ENCODE measurements at places on chromosomes 7 and 10. TPM values are rescaled to one million over a fixed set of nuclear protein-coding genes. Genes with fewer than 3 reads are reported as not detected.

- DNase-seq: no peak
Measured at GRCh38 chr10:30625080-30625479, 4.5 kb downstream of the LYZL2 start.

DNA sequence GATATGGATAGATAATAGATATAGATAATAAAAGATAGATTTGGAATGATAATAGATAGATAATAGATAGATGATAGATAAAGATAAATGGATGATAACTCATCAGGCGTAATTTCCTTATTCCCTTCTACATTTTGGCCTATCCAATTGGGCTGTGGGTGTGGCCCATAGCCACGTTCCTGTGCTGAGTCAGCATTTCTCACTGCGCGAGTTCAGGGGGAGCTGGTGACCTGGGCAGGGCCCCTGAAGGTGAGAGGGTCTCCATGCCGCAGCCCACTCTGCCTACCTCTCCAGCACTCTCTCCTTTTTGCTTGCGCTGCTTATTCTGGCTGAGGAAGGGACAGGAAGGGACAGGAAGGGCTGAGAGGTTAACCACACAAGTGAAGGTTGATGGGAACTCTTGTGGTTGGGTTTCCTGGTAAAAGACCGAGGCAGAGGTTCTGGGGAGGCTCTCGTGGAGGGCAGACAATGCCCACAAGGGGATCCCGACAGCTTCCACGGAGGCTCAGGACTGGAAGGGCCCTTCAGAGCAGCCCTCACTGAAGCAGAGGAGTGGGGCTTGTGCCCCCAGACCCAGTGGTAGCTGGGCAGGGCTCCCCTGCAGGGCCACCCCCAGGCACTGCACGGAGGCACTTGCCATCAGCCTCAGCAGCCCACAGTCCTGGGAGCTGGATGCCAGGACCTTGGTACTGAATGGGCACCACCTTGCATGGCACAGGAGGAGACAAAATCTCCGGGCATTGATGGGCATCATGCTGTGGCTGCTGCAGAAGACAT lies 247.3 kb upstream of the PITRM1 start:
- no peak for DNase-seq

DNA sequence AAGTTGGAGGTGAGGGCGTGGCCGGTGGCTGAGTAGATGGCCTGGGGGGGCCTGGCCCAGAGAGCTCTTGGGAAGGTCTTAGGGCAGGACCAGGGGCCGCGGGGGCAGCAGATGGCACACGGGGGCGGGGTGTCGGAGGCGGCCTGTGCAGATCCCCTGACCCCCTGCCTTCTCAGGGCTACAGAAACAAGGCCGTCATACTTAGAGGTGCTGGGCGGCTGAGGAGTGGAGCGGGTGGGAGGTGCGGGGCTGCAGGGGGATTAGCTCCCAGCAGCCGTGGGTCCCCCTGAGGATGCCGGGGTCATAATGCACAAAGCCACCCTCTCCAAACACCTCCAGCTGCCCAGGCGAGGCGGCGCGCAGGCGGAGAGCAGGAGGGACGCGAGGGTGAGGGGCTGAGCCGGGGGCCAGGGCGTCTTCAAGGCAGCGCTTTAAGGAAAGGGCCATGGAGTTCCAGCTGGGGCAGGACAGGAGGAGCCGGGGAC lies 40.4 kb upstream of the ZNF32 start:
- DNase-seq: no peak

DNA sequence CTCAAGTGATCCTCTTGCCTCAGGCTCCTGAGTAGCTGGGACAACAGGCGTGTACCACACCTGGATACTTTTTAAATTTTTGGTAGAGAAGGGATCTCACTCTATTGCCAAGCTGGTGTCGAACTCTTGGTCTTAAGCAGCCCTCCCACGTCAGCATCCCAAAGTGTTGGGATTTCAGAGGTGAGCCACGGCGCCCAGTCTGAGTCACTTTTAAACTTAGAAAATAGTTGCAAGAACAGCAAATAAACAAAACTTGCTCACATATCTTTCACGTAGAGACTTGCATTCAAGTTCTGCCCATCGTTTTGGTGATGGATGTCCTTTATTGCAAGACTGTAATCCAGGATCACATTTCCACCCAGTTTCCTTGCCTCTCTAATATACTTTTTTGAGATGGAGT lies 16.6 kb downstream of the GTF2I start:
- DNase-seq: no peak

DNA sequence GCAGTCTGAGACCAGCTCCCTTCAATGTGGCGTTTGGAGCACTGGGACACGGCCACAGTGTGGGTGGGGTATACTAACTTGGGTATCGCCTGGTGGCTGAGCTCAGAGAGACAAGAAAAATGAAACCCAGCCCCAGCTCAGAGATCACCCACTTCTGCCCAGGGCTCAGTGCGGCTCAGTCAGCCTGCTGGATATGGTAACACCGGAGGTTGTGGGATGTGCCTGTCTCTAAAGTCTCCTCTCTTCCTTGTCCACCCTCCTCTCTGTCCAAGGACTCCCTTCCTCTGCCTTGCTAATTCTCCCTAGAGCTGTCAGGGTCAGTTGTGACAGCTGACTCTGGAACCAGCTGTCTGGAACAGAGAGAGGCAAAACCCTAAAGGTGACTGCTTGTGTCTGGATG lies 149.1 kb downstream of the PTPN20 start:
- DNase-seq: no peak

- DNase-seq: no peak
Measured at GRCh38 chr10:24378126-24378920, 169.4 kb downstream of the KIAA1217 start.

GRCh38 chr7:83739527-83739926 lies 90.6 kb upstream of the SEMA3E start:
- DNase-seq: no peak

- DNase-seq: no peak
Measured at GRCh38 chr10:112202561-112203241, 19.1 kb upstream of the GPAM start.

GRCh38 chr7:35716038-35716803 lies 21.3 kb upstream of the HERPUD2 start:
- DNase-seq: no peak

DNA sequence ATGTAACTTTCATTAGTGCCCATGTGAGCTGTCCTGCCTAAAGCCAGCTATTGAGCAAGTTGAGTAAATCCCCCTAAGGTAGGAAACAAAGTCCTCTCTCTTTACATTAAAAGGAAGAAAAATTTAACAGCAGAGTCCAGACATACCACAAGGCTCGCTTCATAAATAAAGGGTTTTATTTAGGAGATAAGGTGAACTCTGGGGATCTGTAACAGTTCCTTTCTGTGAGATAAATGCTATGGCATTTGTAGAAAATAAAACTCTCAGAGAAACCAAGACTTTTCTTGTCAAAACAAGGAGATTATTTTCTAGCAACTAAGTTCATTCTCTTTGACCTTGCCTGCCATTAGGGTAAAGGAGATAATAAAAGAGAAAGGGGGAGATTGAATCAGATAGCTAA lies 32.3 kb upstream of the LYZL1 start:
- DNase-seq: no peak

GRCh38 chr7:71480791-71481190 lies 348.8 kb downstream of the GALNT17 start:
- no peak for DNase-seq

DNA sequence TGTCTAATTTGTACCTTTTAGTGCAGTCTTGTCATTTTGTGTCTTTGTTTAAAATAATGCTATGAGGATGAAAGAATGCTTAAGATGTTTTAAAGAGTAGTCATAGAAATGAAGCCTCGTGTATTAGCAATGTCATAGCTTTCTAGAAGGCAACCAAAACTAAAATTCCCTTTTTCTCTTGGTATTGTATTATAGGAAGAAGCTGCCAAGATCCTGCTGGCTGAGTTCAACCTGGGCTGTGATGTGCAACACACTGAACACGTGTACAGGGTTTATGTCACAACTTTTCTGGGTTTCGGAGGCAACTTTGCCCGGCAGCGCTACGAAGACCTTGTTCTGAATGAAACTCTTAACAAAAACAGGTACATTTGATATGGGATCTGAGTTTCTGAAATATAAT lies 36.2 kb downstream of the COX15 start:
- DNase-seq: no peak

DNA sequence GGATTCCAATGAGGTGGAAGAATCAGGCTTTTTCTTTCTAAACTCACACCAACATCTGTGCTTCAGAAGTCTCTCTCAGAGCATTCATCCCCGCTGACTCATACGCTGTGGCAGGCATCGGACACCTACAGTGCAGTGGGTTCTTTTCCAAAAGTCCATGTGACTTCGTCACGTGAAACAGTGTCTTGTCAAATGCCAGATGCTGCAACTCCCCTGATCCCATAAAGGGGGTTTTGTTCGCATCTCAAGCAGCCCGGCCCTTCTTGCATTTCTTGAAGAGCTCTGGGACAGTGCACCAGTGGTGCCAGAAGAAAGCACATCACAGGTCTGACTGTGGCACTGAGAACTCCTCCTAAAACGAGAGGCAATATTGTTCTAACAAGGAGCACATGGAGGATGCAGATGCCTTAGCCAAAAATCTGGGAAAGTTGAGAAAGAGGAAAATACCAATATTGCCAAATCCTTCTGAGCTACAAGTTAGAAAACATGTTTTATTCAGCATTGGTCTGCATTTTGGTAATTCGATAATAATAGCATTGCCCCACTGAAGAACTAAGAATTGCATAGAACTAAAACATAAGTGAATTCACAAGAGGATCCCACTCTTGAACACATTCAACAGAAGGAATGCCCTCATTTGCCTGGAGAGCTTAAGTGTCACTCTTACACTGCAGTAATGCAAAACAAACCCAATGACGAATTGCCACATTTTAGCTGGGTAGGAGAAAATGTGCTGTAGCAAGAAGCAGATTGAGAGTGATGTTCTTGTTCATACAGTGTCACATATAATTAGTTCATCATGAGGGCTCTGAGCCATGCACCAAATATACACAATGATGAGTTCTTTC lies 204.4 kb downstream of the CXCL12 start:
- no peak for DNase-seq

DNA sequence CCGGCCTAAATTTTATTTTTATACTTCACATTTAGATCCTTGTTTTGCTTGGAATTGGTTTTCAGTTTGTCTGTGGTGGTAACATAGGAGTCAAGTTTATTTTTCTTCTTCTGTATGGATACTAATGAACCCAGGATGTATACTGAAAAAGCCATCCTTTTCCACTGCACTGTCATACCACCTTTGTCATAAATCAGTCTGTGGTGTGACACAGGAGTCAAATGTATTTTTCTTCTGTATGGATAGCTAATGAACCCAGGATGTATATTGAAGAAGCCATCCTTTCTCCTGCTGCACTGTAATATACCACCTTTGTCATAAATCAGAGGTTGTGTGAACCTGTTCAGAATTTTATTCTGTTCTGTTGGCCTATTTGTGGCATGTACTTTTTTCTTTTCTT lies 21.4 kb downstream of the VPS26A start:
- no peak for DNase-seq

- DNase-seq: peak; percentile 6
Measured at GRCh38 chr10:88415533-88416130, 167.5 kb downstream of the RNLS start.

GRCh38 chr10:125144206-125144605 lies 16.2 kb downstream of the CTBP2 start:
- no peak for DNase-seq

GRCh38 chr10:25097669-25098411 lies 77.0 kb upstream of the GPR158 start:
- no peak for DNase-seq

DNA sequence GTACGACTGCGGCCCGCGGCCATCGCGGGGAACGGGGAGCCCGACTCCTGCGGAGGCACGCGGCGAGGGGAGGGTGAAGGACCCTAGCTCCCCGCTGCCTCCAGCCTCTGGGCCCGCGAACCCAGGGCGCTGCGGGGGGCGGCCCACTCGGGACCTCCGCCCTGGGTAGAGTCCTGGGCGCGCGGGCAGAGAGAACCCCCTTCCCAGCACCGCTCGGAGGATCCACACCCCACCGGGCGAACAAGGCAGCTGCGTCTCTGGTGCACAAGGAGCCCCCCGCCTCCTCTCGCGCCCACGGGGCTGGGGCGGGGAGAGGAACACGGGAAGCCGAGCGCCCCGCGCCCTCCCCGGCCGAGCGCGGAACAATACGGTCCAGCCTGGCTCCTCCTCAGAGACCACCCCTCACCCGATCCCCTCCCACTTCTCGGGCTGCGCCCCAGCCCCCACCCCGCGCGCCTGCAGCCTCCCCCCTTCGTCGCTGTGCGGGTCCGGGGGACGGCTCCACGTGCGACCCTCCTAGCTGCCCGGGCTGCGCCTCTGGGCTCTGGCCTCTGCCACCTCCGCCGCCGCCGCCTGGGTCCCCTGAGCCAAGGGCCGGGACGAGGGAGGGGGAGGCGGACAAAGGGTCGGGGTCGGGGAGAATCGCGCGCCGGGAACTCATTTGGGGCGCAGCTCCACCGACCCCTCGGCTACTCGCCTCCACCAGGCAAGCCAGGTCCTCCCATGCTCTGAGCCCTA lies at the start of gene WDR86:
Gene WDR86, minus strand, starts transcription at position 372 of the 738 bp plus-strand sequence. CDS start 449 bp downstream, outside the sequence.
- peak; percentile 94 for DNase-seq

PTPN20 gene
- total RNA-seq: not detected

- no peak for DNase-seq
Measured at GRCh38 chr10:118330295-118331076, 11.6 kb downstream of the FAM204A start.

DNA sequence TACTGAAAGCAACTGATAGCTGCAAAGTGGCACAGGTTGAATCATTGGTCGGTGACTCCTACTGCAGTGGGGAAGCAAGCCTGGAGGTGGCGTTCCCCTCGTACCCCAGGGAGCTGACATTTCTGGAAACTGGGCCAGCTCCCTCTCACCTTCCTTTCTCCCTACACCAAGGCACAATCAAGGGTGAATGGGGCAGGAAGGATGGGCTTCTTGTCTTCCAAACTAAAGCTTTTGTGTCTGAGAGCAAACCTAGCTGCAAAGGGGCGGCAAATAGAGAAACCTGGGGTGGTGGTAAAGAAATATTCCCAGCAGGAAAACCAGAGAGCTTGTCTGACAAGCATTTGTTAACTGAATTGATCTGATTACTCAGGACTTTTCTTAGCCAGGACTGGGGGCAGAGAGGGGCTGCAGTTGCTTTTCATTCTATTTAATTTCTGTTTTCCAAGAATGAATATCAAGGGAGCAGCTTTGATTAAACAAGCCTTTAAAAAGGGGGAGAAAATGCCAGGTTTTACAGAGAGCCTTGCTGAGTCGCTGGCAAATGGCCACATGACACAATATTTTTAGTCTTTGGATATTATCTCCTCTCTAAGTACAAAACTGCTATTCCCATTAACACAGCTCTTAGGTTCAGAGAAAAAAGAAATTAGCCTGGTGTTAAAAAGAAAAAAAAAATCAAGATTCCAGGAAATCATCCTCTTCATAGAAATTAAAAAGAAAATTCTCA lies 27.8 kb downstream of the CDHR3 start:
- DNase-seq: peak; percentile 61

GRCh38 chr7:23369100-23369499 lies 70.0 kb downstream of the MALSU1 start:
- DNase-seq: no peak

- DNase-seq: no peak
Measured at GRCh38 chr10:88049204-88049603, 185.8 kb downstream of the PTEN start.

Measured in H7 (cell line).